ENCODE measurements at places on chromosomes 7 and 10.

DNA sequence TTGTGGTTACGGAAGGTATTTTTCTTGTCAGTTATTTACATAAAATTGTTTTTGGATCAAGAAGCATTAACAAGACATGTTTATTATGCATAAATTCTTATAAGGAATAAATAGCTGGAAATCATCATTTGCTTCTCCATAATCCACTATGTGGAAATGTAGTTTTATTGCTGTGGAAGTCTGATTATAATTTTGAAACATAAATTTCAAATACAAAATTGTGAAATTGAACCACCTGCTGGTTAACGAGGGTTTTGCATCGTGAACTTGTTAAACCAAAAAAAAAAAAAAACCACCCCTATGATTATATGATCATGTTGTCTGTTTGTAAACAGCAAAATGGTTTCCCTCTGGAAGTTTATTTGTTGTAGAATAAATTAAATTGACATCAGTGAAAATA lies 25.9 kb downstream of the ABRAXAS2 start:
- no peak for DNase-seq

GRCh38 chr10:62467527-62467926 lies 93.4 kb downstream of the ZNF365 start:
- DNase-seq, result no peak

DNA sequence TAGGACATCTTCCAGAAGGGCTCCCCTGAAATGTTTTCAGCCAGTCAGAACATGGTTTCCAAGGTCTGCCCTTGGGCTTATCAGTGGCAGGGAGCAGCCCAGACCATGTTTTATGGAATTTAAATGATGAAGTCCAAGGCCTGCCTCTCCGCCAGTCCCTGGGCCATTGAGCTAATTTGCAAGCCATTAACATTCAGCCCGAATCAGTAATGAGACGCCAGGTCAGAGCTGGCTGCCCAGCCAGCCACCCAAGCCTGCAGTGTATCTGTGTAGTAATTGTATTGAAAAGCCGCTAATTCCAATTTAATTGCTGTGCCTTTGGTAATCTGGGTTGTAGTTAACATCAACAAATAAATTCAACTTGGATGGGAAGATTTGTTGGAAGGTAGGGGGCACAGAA lies 131.4 kb downstream of the PAXIP1 start:
- DNase-seq, result no peak

GRCh38 chr7:100685631-100686145 lies 8.4 kb downstream of the GIGYF1 start:
- DNase-seq, result no peak

DNA sequence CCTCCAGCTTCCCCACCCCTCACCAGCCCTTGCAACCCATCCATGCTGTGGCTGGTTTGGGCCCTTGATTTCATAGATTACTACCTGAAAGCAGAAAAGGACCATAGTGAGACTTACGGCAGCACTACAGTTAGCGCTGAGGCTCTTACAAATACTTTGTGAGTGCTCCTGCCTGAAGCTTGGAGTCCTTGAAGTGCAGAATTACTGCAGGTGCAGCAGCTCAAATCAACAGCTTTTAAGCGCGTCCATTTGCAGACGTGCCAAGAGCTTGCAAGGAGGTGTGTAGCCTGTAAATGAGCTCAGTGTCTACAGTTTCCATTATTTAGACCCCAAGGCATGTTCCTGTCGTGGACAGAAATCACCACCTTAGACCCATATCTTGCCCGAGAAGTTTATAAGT lies 103.0 kb downstream of the CELF2 start:
- no peak for DNase-seq
